ENCODE measurements at places on chromosomes 3 and 15.

DNA sequence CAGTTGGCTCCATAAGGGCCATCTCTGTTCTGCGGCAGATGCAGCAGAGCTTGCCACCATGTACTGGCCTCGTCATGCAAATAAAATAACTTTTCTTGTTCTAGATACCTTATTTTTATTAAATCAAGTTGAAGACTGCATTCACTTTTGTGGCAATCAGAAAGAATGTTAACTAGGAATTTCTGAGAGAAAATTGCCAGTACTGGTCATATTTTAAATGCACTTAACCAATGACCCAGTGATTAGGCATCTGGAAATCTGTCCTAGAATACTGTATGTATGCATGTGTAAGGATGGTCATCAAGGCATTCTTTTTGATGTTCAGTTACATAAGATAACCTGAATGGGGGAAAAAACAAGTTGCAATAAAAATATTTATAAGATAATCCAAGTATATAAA is 34.2 kb upstream of the CSPG5 start:
- no peak for DNase-seq

- no peak for DNase-seq
These were observed 10.1 kb downstream of the HAUS2 start for GRCh38 chr15:42558739-42559138.

- DNase-seq: peak; percentile 72
These were observed 733 bp downstream of the RNF111 start for GRCh38 chr15:58988006-58988785.

- DNase-seq: no peak
These were observed 720.1 kb downstream of the GBE1 start for GRCh38 chr3:81041331-81041730.

GRCh38 chr3:125402639-125403038 is 27.5 kb upstream of the ZNF148 start:
- DNase-seq: no peak

DNA sequence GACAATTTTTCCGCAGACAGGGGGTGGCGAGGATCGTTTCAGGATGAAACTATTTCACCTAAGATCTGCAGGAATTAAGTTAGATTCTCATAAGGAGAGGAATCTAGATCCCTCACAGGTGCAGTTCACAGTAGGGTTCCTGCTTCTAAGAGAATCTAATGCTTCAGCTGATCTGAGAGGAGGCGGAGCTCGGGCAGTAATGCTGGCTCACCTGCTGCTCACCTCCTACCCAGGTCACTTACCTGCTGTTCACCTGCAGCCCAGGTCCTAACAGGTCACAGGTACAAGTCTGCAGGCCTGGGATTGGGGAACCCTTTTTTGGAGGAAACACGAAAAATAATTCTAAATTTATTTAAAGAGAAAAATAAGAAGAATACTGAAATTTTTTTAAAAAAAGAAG is 406.8 kb downstream of the MCTP2 start:
- no peak for DNase-seq

GRCh38 chr3:2158828-2159227 is 60.2 kb downstream of the CNTN4 start:
- no peak for DNase-seq

- no peak for DNase-seq
These were observed 10.8 kb upstream of the FYCO1 start for GRCh38 chr3:46006238-46007032.

DNA sequence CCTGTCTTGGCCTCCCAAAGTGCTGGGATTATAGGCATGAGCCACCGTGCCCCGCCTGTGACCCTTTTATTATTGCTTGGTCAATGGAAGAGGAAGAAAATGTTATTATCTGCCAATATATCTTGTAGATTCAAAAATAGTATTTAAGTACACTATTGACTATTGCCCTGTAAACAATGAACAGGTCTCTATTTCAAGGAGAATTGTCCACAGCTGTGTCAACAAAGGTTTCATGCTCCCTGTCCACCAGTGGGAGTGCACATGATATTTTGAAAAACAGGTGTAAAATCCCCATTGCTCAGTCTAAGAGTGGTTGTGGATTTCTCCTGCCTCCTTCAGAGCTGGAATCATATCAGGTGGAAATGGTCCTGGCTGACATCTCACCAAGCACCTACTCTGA is 36.5 kb upstream of the IGF1R start:
- DNase-seq: no peak

DNA sequence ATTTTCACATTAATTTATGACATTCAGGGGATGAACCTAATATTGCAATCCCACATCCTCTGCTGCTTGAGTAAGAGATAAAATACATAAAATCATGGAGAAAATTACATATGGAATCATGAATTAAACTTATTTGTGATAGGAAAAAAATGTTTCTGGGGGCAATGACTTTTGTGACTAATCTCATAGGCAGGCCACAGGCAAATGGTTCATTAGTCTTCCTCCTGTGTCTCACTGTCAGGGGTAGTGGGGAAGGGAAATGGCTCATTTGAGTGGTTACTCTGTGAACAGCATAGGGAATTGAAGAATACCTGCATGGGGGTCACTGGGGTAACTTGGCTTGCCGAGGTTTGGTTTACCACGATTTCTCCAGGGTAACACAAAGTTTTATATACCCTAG is 72.0 kb downstream of the TFG start:
- DNase-seq: no peak

GRCh38 chr3:150216041-150216811 is 191.9 kb upstream of the TSC22D2 start:
- peak; percentile 38 for DNase-seq

GRCh38 chr3:29324180-29324651 is 43.3 kb downstream of the RBMS3 start:
- peak; percentile 7 for DNase-seq

Data from urothelium cell line (cell line).